ENCODE measurements at places on chromosomes 2 and 18.

- DNase-seq = no peak
Observed at GRCh38 chr2:49664827-49665226, 510.5 kb upstream of the FSHR start.

DNA sequence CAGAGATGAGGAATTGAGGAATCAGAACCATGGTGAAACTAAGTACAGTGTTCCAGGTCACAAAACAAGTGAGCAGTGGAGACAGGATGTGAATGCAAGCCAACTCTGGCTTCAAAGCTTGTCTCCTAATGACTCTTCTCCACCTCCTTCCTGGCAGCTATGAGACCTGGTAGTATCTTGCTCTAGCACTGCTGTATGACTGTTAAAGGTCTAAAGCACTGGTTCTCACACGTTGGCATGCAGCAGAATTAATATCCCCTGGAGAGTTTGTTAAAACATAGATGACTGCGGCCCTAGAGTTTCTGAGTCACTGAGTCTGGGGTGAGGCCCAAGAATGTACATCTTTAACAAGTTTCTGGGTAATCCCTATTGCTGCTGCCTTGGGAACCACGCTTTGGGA lies 63.3 kb downstream of the SUCLG1 start:
- no peak for DNase-seq

DNA sequence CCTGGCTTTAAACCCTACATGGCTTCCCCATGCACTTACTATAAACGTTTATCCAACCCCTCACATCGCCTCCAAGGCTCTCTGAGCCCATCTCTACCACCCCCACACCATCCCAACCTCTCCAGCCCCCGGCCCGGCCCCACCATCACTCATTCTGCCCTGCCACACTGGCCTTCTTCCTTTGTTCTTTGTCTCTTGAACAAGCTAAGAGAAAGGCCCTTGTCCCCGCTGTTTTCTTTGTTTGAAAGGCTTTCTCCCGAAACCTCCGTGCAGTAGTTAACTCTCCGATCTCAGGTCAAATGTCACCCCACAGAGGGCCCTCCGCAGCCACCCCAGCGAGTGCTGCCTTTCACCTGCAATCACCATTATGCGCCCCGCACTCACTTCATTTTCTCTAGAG lies 100.4 kb downstream of the AFF3 start:
- no peak for DNase-seq

GRCh38 chr18:46431522-46432171 lies 225.4 kb downstream of the LOXHD1 start:
- no peak for DNase-seq

DNA sequence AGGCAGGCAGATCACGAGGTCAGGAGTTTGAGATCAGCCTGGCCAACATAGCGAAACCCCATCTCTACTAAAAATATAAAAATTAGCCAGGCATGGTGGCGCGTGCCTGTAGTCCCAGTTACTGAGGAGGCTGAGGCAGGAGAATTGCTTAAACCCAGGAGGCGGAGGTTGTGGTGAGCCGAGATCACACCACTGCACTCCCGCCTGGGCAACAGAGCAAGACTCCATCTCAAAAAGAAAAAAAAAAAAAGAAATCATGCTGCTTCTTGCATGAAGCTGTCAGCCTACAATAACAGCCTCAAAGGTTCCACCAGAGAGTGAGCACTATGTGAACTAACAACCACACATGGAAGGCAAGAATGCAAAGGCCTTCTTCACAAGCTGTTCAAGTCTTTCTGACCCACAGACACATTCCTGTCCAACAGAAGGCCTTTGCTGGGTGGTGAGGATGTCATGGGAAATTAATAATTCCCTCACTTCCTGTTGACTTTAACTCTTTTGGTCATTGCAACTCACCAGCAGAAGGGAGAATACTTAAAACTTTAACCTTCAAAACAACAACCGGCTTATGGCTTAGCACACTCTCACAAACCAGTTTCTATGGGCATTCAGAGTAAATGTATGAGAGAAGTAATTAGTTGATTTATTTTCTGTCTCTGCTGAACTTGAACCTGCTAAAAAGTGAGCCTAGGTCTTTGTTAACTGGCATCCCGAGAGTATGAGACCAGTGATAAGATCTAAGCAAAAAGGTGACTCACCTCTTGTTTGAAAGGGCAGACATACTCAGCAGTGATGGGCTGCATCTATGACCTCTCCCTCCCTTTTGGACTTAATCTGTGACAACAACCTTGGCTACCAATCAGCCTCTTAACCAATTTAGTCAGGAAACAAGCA lies 11.8 kb downstream of the PLEKHM3 start:
- no peak for DNase-seq

DNA sequence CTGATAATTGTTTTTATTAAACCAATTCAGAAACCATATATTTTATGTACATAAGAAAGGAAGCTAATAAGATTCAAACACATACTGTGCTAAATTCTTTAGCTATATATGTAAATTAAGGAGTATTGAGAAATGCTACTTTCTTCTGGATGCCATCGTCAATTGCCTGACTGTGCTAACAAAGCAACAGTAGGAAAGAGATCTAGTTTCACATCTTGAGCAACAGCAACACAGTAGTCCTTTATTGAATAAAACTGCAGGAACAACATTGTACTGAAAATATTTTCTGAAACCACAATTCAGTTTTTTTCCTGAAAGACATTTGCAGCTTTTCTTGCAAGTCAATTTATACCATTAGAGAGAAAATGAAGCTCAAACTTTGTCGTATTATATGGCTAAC lies 1404.9 kb upstream of the SLC39A10 start:
- DNase-seq = no peak

DNA sequence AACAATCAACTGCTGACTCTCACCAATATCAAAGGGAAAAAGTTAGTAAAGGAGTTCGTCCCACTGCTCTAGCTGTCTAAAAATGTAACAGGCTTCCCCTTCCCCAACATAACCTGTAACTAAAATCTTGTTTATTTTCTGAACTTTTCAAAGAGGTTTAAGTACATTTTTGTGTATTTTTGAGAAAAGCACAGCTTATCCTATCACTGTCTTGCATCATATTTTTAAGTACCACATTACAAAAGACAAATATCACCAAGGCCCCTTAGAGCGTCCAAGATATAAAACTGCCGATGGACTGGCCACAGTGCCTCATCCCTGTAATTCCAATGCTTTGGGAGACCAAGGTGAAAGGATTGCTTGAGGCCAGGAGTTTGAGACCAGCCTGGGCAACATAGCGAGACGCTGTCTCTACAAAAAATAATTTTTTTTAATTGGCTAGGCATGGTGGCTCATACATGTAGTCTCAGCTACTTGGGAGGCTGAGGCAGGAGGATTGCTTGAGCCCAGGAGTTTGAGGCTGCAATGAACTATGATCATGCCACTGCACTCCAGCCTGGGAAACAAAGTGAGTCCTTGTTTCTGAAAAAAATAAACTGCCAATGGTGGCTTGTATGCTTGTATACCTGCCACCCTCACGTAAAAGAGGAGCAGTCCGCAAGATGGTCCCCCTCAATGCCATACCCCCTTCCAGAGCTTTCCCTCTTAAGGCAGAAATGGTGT lies 21.2 kb upstream of the LAPTM4A start:
- no peak for DNase-seq

DNA sequence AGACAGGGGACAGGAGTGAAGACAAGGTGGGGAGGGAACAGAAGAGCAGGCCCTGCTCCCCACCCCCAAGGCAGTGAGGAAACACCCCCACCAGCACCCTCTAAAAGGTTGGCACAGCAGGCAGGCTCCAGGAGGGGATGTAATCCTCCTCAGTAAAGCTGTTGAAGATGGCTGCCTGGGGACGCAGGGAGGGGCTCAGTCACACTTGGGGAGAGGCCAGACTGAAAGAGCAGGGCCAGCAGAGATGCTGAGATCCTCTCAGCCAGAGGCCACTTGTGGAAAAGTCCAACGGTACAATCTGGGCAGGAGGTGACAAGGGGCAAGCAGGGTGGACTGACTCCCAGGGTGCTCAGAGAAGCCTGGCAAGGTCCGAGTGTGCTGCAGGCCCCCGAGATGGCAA lies 154.8 kb upstream of the ID2 start:
- no peak for DNase-seq

DNA sequence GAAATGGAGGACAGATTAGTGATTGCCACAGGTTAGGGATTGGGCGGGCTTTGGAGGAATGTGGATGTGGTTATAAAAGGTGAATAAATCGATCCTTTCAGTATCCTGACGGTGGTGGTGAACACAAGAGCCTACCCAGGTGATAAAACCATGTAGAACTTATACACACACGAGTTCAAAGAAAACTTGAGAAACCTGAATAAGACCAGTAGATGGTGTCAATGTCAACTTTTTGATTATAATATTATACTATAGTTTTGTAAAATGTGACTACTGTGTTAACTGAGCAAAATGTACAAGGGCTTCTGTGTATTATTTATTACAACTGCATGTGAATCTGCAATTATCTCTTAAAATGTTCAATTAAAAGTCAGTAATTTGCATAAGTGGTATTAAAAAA lies 136.3 kb downstream of the ERBB4 start:
- no peak for DNase-seq

GRCh38 chr2:233011268-233011650 lies 1.8 kb downstream of the NGEF start:
- DNase-seq = no peak

GRCh38 chr2:140270224-140270623 lies 1490.0 kb upstream of the NXPH2 start:
- DNase-seq = no peak

DNA sequence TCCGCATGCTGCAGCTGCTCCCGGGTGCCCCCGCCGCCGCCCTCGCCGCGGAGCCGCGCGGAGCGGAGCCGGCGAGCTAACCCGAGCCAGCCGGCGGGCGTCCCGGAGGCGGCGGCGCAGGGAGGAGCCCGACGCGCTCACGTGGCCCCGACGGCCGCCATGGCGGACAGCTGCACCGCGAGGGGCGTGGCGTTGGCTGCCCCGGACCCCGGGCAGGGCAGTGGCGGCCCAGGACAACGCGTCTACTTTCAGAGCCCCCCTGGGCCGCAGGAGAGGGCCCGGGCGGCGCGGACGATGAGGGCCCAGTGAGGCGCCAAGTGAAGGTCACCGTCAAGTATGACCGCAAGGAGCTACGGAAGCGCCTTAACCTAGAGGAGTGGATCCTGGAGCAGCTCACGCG lies 30.0 kb upstream of the CCNYL1 start:
- no peak for DNase-seq

DNA sequence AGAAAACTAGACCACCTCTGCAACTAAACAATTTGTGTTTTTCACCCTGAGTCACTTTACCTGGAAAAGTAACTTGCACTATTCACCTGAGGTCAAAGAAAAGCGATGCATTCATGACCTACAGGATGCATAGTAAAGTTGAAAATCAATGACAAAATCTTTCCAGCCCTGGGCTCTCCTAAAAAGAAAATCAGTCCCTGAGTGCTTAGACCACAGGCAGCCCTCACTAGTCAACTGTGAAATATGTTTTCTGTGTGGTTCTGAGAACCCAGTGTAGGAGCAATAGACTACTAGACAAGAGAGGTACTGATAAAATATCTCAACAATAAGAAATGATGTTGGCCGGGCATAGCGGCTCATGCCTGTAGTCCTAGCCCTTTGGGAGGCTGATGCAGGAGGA lies 133.1 kb downstream of the TXNL1 start:
- no peak for DNase-seq

DNA sequence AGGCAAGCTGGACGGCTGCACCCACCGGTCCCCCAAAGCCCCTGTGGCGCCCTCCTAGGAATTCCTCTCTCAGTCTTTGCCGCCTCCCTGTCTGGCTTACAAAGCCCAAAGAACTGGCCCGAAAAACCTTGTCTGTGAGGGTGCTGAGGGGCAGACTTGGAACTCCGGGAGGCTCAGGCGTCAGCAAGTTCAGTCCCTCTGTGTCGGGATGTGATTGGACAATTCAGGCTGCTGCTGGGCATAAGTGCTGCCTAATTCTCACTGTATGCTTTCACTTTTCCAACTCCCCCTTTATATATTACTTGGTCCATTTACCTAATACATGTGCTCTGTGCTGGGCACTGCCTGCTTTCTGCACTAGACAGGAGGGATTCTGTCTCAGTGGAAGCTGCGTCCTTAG lies 20.3 kb upstream of the SH3RF3 start:
- DNase-seq = no peak

- no peak for DNase-seq
Observed at GRCh38 chr18:33720133-33720532, 142.1 kb downstream of the ASXL3 start.

DNA sequence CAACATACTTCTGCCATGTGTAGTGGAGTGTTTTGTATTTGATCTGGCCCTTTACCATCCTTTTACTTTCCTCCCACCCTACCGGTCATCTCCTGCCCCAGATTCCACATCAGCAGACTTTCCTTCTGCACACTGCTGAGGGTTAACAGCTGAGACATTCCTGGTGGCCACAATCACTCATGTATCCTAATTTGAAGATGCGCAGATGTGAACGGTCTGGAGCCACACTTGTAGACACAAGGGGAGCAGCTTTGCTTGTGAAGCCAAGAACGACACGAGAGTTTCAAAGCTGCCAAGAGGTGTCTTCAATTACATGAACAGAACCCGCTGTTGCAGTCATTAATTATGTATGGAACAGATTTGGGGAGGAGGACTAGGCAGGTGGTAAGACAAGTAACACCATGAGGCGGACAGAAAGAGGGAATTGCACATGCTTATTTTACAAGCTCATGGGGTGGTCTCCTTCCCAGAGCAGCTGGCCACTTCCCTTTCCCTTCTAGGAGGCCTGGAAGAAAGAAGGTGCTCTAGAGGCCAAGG lies 260.7 kb upstream of the KLHL29 start:
- no peak for DNase-seq

- no peak for DNase-seq
Observed at GRCh38 chr2:179578171-179578916, 283.1 kb downstream of the ZNF385B start.

- no peak for DNase-seq
Observed at GRCh38 chr2:157845081-157845480, 31.0 kb downstream of the ACVR1 start.

DNA sequence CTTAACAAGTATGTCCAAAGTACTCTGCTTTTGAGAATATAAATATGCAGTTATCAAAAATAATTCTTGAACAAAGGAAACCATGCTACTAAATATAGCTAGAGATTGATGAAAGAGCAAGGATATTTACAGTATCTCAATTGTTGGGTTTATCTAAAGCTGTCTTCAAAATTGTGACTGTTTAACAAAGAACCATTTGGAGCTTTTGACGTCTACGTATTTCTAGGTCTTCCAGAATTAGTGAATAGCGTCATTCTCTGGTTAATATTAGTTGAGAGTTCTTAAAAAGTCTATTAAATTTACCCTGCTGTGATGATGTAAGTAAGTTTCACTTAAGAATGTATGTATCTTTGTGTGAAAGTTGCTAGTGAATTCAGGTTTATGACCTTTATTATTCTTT lies 223.1 kb upstream of the SIX3 start:
- no peak for DNase-seq

- no peak for DNase-seq
Observed at GRCh38 chr2:42328148-42328833, 32.7 kb downstream of the COX7A2L start.

DNA sequence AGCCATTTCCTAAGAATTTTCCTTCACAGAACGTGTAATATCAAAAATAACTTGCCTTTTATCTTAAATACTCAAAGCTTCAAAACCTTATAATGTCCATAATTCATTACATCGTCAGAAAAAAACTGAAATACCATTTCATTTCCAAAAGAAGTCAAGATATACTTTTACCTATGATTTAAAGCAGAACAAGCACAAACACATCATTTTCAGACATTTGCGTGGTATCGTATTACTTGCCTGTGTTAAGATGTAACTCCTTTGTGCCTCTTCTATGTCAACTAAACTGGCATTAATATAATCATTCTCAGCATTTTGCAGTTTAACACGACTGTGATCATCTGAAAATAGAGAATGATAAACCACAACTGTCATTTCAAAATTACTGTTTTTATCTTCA lies 47.5 kb downstream of the PTPN2 start:
- no peak for DNase-seq
